T-cell (primary cell): ENCODE measurements at places on chromosomes 1 and 21.
A peak's percentile ranks its signal among the peaks of the same experiment; 100 is the strongest.

DNA sequence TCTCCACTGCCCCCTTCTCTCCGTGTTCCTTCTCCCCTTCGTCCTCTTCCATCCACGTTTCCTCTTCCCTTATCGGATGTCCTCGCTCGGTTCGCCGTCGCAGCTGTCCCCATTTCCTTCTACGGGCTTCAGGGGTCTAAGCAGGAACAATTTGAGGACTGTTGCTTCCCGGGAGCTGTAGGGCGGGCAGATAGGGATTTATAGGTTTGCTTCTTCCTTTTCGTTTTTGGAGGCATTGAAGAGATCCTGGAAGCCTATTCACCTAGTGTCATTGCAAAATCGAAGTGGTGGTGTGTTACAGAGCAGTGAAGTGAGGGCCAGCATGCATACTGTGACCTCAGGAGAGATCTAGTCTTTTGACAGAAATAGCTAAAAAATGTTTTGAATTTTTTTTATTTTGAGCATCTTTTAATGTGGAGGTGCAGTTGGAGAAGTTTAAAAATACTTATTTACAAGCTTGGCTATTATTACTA, 897 bp downstream of the ZYG11B start:
- H3K36me3 ChIP-seq: no peaks in the 10 kb centered on the region
- peak overlapping the region; percentile 72 for H3K4me3 ChIP-seq
- peaks cover 14% of the 10 kb centered on the region for H3K4me1 ChIP-seq
- no peaks in the 10 kb centered on the region for H3K27me3 ChIP-seq
- no peak for DNase-seq

DNA sequence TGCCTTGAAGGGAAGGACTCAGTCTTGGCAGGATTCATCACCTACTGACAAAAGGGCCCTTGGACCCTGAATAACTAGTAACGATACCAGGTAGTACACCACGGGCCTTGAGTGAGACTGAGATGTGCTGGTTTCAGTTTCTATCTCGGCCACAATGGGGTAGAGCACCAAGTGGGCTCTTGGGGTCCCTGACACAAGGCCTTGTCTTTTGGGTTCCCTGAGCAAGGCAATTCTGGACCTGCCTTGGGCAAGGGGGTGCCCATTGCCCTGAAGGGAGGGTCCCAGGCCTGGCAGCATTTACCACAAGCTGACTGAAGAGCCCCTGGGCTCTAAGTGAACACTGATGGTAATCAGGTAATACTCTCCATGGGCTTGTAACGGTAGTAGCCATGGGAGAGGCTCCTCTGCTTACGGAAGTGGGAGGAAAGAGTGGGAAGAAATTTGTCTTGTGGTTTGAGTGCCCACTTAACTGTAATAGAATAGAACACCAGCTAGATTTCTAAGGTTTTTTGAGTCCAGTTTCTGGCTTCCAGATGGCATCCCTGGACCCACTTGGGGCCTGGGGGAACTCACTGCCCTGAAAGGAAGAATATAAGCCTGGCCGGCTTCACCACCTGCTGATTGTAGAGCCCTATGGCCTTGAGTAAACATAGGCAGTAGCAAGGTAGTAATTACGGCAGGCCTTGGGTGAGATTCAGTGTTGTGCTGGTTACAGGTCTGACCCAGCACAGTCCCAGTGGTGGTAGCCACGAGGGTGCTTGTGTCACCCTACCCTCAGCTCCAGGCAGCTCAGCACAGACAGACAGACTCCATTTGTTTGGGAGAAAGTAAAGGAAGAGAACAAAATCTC, 58.5 kb downstream of the WDR4 start:
- H3K27ac ChIP-seq: no peak overlapping the region
- no peaks in the 10 kb centered on the region for H3K4me1 ChIP-seq
- H3K27me3 ChIP-seq: no peaks in the 10 kb centered on the region
- H3K4me3 ChIP-seq: no peak overlapping the region
- no peaks in the 10 kb centered on the region for H3K36me3 ChIP-seq

DNA sequence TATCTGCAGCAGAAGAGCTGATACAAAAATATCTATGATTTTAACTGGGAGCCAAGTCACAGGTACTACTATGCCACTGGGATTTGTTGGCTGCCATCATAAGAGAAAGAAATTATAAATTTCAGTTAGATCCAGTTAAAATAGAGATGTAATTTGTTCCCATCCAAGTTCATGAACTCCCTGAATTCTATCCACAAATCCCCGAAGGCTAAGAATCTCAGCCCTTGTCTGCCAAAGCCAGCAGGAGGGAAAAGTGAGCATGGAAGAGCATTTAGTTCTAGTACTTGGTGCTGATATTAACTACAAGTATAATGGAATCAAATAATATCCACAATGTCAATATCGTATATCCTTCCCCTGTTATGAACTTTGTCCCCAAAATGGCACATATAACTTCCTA, 801.1 kb upstream of the CXADR start:
- no peaks in the 10 kb centered on the region for H3K27me3 ChIP-seq
- no peaks in the 10 kb centered on the region for H3K4me1 ChIP-seq
- H3K4me3 ChIP-seq: no peak overlapping the region
- H3K36me3 ChIP-seq: no peaks in the 10 kb centered on the region
- DNase-seq: no peak

DNA sequence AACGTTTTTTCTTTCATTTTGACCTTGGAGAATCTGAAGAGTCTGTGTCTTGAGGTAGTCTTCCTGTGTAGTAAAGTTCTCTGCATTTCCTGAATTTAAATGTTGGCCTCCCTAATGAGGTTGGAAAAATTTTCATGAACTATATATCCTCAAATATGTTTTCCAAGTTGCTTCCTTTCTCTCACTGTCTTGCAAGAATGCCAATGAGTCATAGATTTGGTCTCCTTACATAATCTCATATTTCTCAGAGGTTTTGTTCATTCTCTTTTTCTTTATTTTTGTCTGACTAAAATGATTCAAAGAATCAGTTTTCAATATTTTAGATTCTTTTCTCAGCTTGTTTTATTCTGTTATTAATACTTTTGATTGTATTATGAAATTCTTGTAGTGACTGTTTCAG, 87.6 kb downstream of the DRAM2 start:
- DNase-seq: no peak
- no peaks in the 10 kb centered on the region for H3K4me1 ChIP-seq
- H3K36me3 ChIP-seq: no peaks in the 10 kb centered on the region
- H3K4me3 ChIP-seq: no peak overlapping the region

DNA sequence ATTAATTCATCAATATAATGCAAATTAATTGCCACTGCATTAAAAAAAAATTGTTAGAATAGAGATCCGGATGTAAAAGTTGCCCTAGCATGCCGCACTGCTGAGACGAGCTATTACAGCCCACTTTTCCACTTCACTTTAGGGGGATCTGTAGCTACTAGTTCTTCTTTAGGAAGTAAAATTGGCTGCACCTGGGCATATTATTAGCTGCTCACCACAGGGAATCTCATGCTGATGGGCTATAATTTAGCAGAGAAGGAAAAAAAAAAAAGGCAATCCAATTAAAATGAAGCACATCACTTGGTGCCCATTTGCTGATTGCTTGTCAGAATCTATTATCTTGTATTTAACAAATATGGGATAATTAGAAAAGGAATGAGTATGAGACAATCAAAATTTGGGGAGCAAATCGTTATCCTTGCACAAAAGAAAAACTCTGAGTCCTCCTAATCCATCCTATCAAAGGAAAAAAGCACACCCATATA, 233.4 kb downstream of the DSCAM start:
- H3K27me3 ChIP-seq: no peaks in the 10 kb centered on the region
- no peak for DNase-seq
- H3K4me3 ChIP-seq: no peak overlapping the region
- no peaks in the 10 kb centered on the region for H3K36me3 ChIP-seq

GRCh38 chr1:198158735-198159589, 2.2 kb downstream of the NEK7 start:
- H3K36me3 ChIP-seq: no peaks in the 10 kb centered on the region
- H3K27ac ChIP-seq: peak overlapping the region; percentile 88
- H3K4me1 ChIP-seq: peaks cover 18% of the 10 kb centered on the region
- peak; percentile 67 for DNase-seq

- no peaks in the 10 kb centered on the region for H3K4me1 ChIP-seq
- H3K27me3 ChIP-seq: no peaks in the 10 kb centered on the region
- DNase-seq: no peak
Observed at GRCh38 chr1:191206513-191207207, 729.0 kb upstream of the BRINP3 start.

DNA sequence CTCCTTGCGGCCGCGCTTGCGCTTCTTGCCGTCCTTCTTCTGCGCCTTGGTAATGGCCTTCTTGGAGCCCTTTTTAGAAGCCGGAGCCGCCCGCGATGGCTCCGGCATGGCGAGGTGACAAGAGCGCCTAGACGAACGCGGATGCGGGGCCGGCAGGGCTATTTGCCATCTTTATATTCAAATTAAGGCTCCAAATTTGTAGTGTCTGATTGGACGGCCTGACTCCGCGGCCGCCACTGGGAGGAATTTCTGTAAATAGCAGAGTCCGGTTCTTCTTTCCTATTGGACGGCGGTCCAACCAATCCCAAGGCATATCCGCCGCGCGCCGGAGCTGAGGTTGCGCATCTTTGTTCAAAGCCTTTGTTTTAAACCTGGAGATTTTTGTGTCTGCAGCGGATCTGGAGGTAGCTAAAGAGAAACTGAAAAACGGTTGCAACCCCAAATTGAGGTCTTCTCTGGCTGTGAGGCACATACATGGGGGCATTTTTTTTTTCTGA, 22.6 kb upstream of the RNF187 start:
- H3K27ac ChIP-seq: peak overlapping the region; percentile 25
- H3K36me3 ChIP-seq: no peaks in the 10 kb centered on the region
- peak; percentile 83 for DNase-seq
- H3K27me3 ChIP-seq: peaks cover 14% of the 10 kb centered on the region
- peak overlapping the region; percentile 73 for H3K4me3 ChIP-seq
- peaks cover 38% of the 10 kb centered on the region for H3K4me1 ChIP-seq

DNA sequence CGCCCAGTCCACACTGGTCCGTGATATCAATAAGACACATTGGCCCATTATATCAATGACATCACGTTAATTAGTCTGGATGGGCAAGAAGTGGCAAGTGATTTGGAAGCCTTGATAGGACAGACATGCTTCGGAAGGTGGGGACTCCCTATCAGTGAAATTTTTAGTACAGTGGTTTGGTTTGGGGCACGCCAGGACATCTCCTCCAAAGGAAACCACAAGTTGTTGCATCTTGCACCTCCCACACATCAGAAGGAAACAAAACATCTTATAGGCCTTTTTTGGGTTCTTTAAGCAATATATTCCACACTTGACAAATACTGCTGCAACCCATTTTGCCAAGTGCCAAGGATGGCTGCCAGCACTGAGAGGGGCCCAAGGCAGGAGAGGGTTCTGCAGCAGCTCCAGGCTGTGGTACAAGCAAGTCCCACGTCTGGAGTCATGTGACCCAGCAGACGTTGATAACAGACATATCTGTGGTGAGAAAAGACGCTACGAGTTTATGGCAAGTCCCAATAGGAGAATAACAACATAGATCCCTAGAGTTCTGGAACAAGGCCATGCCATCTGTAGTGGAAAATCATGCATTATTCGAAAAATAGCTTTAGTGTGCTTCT, 95.3 kb upstream of the DISP3 start:
- no peak for DNase-seq
- H3K27me3 ChIP-seq: no peaks in the 10 kb centered on the region
- peaks cover 18% of the 10 kb centered on the region for H3K4me1 ChIP-seq
- H3K27ac ChIP-seq: no peak overlapping the region
- peak overlapping the region; percentile 44 for H3K4me3 ChIP-seq

DNA sequence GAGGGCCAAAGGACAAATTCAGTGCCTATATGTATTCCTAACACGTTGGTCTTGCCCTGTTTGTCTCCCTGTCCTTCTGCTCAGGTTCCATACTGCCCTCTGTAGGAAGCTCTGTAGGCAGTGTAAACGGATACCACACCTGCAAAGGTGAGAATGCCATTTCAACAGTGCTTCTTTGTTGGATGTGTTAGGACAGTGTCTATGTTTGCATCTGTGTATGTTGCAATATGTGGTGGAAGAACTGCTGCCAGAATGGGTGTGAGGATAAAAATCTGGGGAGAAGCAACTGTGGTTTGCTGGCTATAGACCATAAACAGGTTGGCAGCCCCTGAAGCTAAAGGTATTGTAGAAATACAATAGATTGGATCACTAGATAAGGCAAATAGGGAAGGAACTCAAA, 113.1 kb upstream of the BMP8A start:
- no peaks in the 10 kb centered on the region for H3K27me3 ChIP-seq
- no peak overlapping the region for H3K4me3 ChIP-seq
- DNase-seq: no peak
- peaks cover 82% of the 10 kb centered on the region for H3K36me3 ChIP-seq
- H3K4me1 ChIP-seq: no peaks in the 10 kb centered on the region

DNA sequence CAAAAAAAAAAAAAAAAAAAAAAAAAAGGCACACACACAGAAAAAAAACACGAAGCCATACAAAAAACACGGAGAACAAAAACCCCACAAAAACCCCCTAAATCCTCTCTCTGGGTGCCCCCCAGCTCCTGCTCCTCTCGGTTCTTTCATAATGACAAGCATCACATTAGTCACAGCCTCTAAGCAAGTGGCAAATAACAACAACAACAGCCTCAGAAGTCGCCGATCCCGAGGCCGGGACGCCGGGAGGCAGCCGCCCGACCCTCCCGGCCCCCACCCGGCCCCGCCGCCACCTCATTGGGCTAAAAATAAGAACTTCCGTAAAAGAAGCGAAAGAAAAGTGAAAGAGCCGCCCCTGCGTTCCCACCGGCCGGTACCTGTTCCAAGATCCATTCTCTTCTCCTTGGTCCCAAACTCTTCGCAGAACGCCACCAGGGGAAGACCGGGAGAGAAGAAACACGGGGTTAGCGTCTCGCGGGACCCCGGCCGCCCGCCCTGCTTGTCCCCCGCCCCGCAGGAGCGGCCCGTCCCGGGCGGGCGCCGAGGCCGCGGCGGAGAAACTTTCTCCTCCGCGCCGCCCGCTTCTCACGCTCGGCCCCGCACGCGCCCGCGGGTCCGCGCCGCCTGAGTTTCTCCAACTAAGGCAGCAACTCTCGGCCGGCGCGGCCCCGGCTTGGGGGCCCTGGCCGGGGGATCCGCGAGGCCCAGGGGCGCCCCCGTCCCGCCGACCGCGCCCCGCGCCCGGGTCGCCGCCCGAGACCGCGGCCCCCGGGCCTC, 102.8 kb downstream of the CASZ1 start:
- peak; percentile 16 for DNase-seq
- no peaks in the 10 kb centered on the region for H3K4me1 ChIP-seq
- peak overlapping the region; percentile 70 for H3K4me3 ChIP-seq
- H3K27ac ChIP-seq: peak overlapping the region; percentile 83
- no peaks in the 10 kb centered on the region for H3K36me3 ChIP-seq

GRCh38 chr1:101150670-101151069, 86.1 kb upstream of the S1PR1 start:
- H3K4me3 ChIP-seq: no peak overlapping the region
- no peaks in the 10 kb centered on the region for H3K4me1 ChIP-seq
- no peak for DNase-seq
- no peaks in the 10 kb centered on the region for H3K36me3 ChIP-seq

GRCh38 chr1:167934426-167935215, 1.9 kb upstream of the DCAF6 start:
- H3K27ac ChIP-seq: peak overlapping the region; percentile 97
- peak overlapping the region; percentile 81 for H3K4me3 ChIP-seq
- no peaks in the 10 kb centered on the region for H3K36me3 ChIP-seq
- no peaks in the 10 kb centered on the region for H3K27me3 ChIP-seq
- peaks cover 25% of the 10 kb centered on the region for H3K4me1 ChIP-seq
- no peak for DNase-seq

GRCh38 chr1:41874903-41875411, 43.8 kb downstream of the HIVEP3 start:
- H3K4me1 ChIP-seq: no peaks in the 10 kb centered on the region
- no peaks in the 10 kb centered on the region for H3K36me3 ChIP-seq
